ENCODE measurements at places on chromosomes 7 and 10.
A peak's percentile ranks its signal among the peaks of the same experiment; 100 is the strongest.

DNA sequence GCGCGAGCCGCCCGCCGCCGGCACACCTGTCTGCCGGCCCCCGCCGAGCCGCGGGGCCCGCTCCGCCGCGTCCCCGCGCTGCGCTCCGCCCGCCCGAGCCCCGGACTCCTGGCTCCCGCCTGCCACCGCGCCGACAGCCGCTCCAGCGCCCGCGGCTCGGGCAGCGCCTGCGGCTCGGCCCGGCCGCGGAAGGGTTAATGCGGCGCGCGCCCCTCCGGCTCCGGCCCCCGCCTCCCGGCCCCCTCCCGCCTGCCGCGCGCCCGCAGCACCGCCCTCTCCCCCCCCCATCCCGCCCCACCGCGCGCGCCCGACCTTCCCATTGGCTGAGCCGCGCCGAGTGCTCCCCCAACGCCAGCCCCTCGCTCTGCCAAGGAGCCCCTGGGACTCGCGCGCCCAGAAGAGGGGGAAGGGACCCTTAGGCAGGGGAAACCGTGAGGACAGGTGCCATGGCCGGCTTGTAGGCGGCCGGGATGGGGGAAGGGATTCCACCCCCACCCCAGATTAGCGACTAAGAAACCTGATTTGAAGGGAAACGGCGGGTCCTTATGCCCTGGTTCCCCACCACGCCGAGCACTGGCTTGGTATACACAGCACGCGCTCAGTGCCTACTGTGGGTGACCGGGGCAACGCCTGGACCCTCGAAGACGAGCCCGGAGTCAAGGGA is at the start of gene KCNH2:
Gene KCNH2 (minus strand): TSS at position 196 of the 664 bp plus-strand sequence. CDS start 408 bp downstream, outside the sequence.
- DNase-seq: no peak

DNA sequence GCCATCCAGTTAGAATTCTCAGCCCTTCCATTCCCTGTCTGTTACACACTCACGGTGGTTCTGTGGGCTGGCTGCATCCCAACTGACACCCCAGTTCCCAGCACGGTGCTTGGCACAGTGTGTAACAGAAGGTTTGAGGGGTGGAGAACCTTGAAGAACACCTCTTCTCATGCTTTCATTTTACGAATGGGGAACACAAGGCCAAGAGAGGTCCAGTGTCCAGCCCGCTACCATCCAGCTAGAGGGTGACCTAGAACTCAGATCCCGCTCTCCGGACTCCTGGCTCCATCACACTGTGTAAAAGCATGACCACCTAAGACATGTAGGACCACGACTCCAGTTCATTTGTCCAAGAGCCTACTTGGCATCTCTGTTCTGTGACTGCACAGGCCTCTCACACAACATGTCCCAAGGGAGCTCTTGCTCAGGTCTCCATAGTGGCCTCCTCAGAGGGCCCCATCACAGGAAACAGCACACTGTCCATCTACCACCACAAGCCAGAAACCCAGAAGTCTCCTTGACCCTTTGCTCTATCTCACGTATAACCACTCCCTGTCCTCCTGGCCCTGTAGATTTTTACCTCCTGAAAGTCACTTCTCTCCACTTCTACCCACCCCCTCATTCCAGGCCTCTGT is 2.8 kb upstream of the CDH23 start:
- no peak for DNase-seq

- no peak for DNase-seq
These were observed 152.3 kb upstream of the GPR26 start for GRCh38 chr10:123513870-123514269.

DNA sequence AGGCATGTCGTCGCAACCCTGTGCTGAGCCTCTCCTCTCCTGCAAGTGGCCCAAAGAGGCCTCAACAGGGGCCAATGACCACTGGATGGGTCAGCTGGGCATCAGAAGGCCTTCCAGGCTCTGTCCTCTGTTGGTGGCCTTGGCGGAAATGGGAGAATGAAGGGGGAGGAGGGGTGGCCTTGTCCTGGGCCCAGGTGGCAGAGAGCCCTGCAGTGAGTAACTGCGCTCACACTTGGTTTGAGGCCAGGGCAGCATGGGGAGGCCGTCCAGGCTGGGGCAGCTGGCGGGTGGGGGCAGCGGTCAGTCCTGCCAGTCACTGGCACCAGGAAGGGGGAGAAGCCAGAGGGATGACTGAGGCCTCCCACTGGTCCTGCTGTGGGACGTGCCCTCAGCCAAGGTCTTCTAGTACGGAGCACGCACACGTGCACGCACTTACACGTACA is 59.8 kb downstream of the LHPP start:
- no peak for DNase-seq

- DNase-seq: no peak
These were observed 306.6 kb upstream of the PFKP start for GRCh38 chr10:2760736-2761135.

GRCh38 chr7:85167636-85168035 is 19.2 kb downstream of the SEMA3D start:
- no peak for DNase-seq

- DNase-seq: no peak
These were observed 279.9 kb downstream of the WDR11 start for GRCh38 chr10:121131014-121131413.

DNA sequence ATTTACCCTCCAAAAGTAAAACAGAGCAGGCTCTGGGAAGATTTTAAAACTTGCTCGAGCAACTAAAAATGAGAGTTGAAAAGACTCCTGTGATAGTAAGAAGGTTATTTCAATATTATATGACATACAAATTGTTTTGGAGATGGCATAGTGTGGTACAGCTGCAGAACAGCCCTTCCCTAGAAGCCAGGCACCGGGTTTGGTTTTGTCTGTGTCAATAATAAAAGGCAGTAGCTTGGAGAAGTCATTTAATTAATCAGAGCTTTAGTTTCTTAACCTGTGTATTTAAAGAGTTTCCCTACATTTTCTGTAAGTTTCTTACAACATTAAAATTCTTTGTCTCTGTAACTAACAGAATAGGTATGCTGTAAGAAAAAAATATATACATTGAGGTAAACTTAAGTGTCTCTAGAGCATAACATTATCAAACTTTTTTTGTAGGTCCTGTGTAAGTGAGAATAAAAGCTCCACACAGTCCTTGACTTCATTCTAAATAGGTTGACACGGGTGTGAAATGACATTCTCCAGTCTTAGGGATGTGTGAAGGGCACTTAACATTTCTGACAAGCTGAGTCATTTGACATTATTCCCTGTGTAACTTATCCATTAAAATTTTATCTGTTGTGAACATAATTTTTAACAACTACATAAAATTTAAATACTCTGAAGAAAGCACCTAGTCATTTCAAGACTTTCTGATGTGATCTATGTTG is 425.0 kb upstream of the ETV1 start:
- no peak for DNase-seq

DNA sequence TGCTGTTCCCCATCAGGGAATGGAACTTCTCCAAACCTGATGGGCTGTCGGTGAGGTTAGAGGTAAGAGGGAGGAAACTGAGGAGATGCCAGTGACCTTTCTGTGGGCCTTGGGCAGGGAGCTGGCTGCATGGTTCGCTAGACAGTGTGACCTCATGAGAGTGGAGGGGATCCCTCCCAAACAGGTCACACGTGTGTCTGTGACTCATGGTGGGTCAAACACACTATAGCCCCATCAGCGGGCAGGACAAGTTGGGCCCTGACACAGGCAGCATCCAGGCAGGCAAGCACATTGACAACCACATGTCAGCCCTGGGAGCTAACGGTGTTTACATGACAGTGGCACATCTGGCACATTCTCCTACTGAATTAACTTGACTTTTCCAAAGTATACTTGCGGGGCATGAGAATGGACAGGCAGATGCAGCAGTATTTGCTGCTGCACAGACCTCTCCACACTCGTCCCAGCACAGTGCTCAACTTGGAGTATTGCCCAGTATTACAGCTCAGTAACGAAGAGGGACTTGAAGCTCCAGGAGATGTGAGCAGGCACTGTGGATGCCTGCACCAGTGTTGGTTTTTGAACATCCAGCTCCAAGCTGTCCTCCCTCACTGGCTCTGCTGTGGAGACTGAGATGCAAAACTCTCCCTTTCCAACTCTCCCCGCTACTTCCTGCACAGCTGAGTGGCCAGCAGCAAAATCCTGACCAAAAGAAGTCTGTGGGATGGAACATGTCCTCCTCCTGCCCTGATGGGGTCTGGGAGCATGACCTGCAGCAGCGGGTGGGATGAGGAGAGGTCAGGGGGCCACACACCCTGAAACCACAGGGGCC is 199.6 kb downstream of the WDR37 start:
- DNase-seq: no peak

DNA sequence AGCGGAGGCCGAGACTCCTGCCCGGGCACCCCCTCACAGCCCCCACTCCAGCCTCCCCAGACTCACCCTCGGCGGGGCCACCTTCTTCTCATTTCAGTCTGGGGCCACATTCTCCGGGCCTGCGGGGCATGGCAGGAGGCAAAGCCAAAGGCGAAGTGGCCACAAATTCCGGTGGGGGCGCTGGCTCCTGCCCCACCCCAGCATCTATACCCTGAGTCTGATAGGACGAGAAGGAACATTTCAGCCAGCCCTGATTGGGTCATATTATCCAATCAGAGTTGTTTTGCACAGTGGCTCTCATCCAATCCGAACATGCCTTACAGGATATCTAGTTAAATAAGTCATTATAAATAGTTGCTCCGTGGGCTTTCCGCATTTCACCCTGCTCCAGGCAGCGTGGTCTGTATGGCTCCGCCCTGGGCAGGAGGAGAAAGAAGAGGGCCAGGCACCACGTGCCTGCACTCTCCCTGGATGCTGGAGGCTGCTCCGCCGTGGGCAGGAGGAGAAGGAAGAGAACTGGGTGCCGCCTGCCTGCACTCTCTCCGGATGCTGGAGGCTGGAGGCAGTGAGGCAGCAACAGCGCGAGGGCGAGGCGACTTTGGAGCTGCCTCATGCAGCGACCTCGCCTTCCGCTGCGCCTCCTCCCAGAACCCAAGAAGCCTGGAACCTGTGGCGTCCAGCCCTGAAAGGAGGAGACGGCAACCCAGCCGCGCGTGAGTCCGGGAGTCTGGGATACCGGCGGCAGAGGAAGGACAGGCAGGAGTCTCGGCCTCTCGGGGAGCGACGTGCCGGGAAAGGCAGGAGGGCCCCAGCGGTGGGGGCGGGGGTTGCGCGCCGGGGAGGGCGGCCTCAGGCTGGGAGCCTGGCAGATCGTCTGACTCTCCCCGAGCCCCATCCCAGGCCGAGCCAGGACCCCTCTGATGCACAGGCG is 162.9 kb downstream of the ZNF33B start:
- DNase-seq: peak; percentile 71

DNA sequence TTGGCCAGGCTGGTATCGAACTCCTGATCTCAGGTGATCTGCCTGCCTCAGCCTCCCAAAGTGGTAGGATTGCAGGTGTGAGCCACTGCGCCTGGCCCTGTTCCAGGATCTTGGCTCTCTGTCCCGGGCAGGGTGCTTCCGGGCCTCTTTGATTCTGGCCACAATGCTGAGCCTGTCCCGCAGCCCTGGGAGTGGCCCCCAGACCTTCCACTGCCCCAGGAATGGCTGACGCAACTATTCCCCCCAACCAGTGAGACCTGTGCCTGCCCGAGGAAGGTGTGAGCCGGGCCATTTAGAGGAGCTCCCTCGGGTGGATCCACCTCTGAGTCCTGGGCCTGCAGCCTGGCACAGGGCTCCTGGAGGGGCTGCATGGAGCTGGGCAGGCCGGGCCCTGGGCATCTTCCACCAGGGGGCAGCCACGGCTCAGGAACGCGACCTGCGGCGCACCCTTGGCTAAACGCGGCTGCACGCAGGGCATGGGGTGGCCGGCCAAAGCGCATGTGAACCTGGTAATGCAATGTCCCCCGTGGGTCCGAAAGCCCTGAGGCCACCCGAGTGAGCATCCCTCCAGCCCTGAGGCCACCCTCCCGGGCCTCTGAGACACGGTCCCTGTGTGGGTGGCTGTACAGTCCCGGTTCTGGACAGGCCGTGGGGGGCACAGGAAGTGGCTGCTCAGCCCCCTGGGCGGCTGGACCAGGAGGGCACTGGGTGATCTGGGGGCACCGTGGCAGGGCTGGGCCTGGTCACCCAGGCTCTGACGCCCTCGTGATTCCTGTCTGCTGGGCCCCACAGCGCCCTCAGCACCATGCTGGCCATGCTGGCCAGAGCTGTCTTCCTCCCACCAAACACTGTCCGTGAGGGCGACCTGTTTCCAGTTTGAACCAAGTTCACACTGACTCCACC is 24.8 kb downstream of the GRIFIN start:
- peak; percentile 46 for DNase-seq

DNA sequence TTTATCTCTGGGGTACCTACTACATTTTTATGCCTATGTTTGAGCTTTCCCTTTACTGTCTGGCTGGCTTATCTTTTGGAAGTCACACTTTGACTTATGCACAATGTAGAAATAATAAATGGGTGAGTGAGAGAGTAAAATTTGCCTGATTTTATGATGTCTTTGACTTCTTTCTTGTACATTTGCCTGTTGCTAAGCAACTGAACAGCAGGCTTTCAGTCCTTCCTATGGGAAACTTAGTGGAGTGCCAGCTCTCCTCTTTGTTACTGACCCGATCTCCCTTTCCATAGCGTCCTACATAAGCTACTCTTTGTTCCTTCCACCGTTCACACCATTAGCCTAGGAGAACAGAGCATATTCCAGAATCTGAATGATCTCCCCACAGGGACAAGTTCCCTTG is 4.2 kb downstream of the TAS2R60 start:
- DNase-seq: no peak

DNA sequence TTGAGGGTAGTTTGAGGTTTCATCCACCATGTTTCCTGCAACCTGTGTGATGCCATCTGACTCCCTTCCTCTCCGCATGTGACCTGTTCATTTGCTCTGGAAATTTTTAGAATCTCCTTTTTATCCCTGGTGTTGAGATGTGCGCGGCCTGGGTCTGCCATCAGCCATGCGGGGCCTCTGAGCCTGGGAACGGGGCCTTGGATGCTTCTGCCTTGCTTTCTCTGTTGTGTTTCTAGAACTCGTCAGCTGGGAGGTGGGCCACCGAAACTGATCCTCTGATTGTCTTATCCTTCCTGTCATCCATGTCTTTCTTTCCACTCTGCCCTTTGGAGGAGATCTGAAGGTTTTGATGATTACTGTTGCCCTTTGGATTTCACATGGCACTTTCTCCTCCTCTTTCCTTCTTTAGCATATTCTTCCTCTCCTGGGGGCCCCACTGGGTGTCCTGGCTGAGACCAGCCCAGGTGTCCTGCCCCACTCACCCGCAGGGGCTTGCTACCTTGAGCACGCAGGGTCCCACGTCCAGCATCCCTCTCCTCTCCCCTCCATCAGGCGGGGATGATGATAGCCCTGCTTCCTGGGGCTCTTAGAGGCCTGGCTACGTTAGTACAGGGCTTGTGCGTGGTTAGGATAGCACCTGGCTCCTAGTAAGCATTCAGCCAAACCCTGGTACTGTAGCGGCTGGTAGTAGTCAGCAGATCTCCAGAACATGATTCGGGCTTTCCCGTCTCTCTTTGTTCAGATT is 29.9 kb downstream of the PPP2R2D start:
- no peak for DNase-seq

DNA sequence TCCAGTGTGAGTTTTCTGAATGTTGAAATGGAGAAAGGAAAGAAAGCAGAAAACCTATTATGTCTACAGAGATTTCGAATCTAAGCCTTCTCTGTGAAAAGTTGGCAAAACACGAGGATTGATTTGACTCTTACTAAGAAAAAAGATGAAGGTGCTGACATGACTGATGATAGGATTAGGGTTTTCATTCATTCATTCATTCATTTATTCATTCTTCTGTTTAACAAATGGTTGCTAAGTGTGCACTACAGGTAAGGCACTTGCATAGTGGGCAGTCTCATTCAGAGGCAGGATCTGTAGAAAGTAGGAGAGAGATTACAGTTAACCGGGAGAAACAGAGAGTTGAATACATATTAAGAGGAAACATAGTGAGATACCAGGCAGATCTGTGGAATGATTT is 137.1 kb downstream of the ZNF365 start:
- no peak for DNase-seq

- no peak for DNase-seq
These were observed 165.0 kb downstream of the KMT2E start for GRCh38 chr7:105178928-105179541.

GRCh38 chr7:140078392-140078791 is 15.6 kb upstream of the PARP12 start:
- no peak for DNase-seq
